Common myeloid progenitor, CD34-positive (primary cell): ENCODE measurements at places on chromosomes 16 and 17.

DNA sequence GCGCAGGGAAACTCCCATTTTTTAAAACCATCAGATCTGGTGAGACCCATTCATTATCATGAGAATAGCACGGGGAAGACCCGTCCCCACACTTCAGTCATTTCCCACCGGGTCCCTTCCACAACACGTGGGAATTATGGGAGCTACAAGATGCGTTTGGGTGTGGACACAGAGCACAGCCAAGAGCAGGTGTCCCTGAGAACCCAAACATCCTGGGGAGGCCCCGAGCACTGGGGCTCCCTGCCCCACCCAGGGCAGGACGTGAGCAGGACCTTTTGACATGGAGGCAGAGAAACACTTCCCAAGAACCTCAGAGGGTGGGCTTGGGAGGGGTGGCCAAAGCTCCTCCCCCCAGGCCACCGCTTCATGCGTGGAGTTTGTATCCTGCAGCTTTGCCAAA lies 89.9 kb upstream of the DNAH17 start:
- DNase-seq: no peak

DNA sequence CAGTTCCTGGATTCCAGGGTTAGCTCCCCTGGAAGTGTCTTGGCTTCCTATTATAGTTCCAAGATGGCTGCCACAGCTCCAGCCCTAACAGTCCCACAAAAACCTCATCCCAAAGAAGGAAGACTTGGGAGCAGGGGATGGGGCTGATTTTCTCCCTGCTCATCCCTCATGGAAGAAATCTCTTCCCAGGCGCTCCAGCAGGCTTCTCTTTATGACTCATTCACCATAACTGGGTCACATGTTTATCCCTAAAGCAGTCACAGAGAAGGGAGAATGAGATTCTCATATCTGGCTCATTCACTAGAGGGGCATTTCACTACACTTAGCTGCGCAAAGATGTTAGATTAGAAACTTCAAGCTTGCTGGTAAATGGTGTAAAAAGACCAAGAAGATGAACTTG lies 206.5 kb upstream of the IRX3 start:
- no peak for DNase-seq

DNA sequence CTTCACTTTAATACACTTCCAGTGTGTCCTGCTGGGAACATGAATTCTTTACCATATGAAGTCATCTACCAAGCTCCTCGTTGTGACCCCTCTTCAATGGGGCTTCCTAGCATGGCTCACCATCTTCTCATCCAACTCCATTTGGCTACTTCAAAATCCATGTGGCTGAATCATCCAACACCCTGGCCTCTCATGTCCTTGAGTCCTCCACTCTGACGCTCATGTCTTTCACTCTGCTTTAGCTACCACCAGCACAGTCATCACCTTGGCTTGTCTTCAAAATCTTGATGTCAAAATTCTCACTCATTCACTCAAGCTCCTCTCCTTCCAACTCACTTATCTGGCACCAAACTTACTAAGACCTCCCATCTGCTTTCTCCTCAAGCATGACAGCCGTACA lies 35.8 kb downstream of the AMFR start:
- DNase-seq: no peak

GRCh38 chr17:59093145-59093701 lies 13.5 kb downstream of the TRIM37 start:
- DNase-seq: no peak

DNA sequence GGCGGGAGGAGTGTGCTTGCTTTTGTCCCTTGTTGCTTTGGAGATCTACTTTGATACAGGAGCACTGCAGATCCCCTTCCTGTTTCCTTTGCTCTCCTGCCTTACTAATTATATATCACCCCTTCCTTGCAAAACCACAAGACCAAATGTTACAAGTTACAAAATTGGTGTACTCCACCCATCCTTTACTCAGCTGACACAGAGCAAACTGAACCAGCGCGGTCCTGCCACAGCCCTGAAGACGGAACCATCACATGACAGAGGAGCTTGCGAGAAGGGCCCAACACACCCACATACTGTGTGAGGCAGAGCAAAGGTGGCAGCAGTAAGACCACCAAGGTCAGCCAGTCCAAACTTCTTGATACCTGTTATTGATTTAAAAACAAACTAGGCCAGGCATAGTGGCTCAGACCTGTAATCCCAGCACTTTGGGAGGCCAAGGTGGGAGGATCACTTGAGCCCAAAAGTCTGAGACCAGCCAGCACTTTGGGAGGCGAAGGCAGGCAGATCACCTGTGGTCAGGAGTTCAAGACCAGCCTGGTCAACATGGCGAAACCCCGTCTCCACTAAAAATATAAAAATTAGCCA lies 33.2 kb downstream of the CYTH1 start:
- peak; percentile 95 for DNase-seq

DNA sequence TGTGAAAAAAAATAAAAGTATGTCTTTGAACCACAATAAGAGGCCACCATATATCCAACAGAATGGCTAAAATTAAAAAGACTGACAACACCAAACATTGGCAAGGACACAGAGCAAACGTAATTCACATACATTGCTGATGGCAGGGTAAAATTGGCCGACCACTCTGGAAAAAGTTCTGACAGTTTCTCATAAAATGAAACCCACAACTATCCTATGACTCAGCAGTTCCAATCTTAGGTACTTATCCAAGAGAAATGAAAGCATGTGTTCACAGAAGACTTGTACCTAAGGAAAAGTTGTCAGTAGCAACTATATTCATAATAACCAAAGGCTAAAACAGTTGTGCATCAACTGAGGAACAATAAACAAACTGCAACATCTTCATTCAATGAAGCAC lies 357.3 kb upstream of the XYLT1 start:
- peak; percentile 43 for DNase-seq

- no peak for DNase-seq
These were observed 21.6 kb upstream of the ENDOV start for GRCh38 chr17:80393241-80393890.

DNA sequence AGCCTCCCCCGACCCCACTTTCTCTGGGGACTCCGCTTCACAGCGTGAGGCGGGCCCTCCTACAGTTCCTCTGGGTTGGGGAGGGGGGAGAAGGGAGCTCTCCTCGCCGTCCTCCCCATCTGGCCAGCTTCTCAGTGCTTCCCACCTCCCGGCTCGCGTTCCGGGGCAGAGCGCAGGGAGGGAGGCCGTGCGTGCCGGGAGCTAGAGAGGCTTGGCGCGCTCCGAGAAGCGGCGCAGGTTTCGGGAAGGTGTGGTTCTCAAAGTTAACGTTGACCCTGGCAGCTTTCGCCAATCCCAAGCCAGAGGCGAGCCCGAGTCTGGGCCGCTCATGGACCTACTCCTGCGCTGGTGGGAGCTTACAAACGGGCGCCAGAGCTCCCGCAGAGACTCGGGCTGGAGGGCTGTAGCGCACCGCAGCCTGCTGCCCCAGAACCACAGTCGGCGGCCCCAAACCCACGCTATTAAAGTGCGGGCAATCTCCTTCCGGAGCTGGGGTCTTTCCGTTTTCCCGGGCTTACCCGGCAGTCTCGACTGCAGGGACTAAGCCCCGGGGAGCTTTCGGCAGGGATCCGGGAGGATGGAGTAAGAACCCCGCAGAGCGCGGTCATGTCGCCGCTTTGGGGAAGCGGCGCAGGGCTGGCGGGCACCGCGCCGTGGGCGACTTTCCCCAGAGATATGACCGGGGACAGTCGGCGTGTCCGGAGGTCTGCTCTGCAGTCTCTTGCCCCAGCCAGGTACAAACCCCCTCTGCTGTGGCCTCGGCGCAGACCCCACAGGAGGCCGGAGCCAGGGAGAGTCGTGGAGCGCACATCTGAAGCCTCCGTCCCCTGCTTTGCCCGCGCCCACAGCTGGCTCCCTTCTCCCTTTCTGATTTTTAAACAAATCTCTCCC lies 787 bp downstream of the CDH11 start:
- DNase-seq: no peak

- DNase-seq: peak; percentile 50
These were observed 1.2 kb downstream of the MMP2 start for GRCh38 chr16:55480228-55480655.

- peak; percentile 37 for DNase-seq
These were observed 219.5 kb downstream of the NTN1 start for GRCh38 chr17:9240659-9241370.

- no peak for DNase-seq
These were observed 866 bp upstream of the PCTP start for GRCh38 chr17:55749985-55750384.

DNA sequence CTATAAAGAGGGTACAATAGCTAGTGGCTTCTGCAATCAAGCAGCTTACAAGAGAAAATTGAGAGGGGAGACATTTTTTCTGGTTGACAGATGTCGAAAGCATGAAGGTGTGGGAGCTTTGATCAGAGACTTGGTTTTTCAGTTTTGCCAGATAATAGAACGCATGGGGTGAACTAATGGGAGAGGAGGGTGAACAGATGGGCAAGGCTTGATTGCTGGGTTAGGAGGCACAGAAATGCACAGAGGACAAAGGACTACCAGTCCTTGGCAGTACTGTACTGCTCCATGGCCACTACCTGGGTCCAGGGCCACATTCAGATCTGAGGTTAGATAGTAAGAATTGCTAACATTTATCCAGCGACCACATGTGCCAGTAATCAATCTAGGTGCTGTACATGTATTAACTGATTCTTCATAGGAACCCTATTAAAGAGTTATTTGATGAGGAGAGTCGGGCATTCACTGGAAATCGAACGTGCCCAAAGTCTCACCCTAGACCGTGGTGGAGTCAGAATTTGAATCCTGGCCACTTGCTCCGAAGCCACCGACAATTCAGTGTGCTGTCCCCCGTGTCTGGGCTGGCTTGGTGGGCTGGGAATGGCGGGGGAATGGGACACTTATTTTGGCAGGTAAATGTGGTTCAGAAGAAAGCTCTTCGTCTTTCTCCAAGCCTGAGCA lies 873 bp upstream of the KSR1 start:
- DNase-seq: no peak

GRCh38 chr17:75703591-75703990 lies 17.7 kb upstream of the ITGB4 start:
- no peak for DNase-seq

GRCh38 chr17:78991906-78992532 lies 12.3 kb upstream of the LGALS3BP start:
- DNase-seq: no peak

- DNase-seq: no peak
These were observed 84.4 kb upstream of the NKD1 start for GRCh38 chr16:50463581-50464324.

DNA sequence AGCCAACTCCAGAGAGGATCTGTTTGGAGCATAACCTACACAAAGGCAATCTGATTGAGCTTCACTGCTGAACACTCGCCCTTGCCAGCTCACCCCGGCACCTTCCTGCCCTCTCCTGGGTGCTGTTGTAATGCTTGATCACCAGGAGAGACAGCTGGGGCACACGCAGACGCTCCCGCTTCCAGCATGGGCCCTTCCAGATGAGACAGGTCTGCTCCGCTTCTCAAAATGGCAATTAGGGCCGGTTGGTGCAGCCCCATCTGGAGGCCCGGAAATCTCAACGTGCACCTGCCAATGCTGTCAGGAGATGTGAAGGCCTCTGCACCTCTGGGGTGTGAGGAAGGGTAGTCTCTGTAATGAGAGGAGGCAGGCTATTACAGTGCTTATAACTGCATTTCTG lies 206.1 kb downstream of the ABCC12 start:
- no peak for DNase-seq

DNA sequence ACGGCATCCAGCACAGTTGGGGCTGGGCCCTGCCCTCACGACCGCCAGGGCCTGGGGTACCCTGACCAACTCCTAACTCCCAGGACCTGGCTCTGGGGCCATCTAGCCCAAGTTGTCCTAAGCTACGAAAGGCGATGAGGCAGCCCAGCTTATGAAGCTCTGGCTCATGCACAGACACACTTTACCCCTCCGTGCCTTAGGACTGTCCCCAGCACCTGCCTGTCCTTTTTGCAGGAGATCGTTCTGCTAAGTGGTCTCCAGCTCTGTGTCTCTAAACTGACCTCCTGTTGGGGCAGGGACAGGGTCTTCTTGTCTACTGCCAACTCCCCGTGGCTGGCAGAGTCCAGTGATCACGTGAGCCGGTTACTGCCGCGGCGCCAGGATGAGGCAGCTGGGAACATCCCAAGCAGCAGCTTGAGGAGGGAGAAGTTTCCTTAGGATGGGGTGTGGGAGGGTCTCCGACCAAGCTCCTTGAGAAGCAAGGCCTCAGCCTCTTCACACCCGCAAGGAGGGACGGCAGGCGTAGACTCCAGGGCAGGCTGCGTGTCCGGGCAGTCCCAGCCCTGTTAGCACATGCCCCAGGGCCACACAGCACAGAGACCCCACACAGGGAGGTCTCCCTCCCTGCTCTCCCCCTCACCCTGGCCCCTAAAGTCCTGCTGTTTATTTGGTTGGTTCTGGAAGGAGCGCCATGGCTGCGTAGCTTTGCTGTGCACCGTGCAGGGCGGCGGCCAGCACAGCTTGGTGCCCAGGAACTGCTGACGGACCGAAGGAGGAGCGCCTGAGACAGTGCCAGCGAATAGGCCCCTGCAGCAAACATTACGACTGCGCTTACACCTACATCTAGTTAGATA lies 16.4 kb upstream of the METRNL start:
- no peak for DNase-seq

DNA sequence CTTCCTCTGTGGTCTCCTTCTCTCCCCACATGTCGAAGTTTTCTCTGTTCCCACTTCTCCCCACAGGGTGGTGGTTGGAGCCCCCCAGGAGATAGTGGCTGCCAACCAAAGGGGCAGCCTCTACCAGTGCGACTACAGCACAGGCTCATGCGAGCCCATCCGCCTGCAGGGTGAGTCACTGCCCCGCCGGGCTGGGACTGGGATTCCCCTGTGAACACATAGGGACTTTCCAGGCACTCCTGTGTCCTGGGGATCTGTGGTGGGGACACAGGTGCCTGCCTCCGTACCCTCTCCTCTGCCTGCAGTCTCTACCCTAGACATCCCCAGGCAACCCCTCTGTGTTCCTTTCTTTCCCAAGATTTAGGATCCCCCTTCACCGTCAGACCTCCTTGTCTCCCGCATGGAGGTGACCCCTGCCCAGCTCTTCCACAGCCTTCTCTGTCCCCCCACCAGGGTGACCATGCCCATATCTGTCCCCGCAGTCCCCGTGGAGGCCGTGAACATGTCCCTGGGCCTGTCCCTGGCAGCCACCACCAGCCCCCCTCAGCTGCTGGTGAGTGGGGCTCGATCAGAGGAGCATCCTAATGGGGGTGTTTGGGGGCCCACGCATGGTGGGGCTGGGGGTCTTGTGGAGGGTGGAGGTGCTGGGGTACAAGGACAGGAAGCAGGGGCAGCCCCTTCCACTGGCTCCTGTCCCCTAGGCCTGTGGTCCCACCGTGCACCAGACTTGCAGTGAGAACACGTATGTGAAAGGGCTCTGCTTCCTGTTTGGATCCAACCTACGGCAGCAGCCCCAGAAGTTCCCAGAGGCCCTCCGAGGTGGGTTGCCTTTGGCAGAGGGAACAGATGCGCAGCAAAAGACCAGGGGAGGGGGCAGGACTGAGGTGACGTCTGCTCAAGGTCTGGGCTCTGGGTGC lies 5.8 kb downstream of the ITGAM start:
- DNase-seq: peak; percentile 96

- no peak for DNase-seq
These were observed 146.7 kb downstream of the RAB11FIP4 start for GRCh38 chr17:31538080-31538762.

GRCh38 chr16:88702371-88703210 lies 3.6 kb downstream of the RNF166 start:
- no peak for DNase-seq
